ENCODE measurements at places on chromosomes 2 and 18.

DNA sequence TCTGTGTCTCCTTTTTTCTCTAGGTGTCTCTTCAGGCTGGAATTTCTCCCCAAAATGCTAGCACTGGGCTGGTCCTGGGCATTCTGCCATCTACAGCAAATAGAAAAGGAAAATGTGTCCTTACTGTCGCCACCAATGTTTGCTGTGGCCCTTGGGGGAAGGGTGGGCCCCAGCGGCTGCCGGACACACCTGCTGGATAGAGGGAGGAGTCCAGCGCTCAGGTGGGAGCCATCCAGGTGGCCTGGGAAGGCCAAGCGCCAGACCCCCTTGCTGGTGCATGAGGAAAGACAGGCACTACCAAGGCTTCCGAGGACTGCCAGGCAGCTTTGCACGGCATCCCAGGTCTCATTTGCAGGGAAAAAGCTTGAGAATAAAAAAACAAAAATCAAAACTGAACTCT lies 147.7 kb upstream of the GATA6 start:
- no peak for DNase-seq

DNA sequence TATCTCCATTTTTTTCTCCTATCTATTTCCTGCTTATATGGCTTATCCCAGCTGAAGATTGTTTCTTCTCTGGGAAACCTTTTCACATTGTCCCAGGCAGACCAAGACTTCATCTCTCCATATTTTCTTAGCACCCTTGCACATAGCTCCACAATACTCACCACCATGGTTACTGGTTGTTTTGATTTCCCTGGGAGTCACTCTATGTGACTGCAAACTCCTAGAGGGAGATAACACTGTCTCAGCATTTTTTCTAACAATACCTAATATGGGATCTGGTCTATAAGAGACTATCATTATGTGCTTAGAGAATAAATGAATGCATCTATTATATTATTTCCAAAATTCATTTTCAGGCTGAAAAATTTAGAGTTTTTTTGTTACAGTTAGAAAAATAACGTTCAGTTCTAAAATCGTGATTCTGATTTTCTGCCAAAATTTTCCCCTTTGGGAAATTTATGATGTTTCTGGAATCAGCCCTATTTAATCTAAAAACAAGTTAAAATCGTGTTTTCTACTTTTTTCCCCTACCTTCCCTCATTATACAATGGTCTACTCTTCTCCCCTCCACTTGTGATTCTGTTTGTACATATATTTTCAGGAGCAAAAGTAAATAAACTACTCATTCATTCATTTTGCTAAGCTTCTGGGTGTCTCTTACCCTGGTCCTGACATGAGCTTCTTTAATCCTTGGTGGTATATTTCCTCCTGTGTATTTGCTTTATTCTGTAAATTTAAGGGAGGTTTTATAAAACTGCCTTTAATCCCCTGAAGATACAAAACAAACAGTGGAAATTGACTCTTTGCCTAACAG lies 95.4 kb downstream of the HNMT start:
- DNase-seq, result no peak

DNA sequence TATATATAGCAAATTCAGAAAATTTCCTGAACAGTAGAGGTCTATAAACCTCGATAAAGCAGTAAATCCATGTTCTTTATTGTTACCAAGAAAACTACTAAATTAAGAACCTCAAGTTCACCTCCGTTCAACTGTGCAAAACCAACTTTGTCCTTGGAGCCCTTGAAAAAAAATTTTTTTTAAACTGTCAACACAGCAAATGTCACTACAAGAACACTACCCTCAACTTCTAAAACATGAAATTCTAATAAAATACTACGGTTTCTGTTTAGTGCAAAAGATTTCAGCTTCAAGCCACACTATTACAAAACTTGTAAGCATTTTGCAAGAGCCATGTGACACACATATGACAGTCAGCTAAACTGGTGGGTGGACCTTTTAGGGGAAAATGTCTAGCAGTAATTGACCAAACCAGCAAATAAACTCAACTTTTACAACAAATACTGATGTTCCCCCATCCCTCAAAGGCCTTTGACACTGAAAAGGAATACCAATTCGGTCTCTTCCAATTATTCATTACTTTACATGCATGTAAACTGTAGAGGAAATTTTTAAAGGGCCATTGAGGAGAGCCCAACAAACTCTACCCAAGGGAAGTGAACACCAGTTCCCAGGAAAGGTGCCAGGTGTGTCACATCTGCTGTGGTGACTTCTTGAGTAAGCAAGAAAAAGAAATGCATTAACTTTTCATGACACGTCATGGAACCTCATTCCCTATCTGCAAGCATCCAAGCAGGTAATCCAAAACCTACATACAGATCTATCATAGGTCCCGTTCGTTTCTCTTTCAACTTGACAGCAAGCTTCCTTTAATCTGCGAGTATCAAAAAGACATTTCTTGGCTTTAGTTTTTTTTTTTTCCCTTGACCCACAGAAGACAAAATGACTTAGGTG lies 1.4 kb downstream of the RAB1A start:
- no peak for DNase-seq

DNA sequence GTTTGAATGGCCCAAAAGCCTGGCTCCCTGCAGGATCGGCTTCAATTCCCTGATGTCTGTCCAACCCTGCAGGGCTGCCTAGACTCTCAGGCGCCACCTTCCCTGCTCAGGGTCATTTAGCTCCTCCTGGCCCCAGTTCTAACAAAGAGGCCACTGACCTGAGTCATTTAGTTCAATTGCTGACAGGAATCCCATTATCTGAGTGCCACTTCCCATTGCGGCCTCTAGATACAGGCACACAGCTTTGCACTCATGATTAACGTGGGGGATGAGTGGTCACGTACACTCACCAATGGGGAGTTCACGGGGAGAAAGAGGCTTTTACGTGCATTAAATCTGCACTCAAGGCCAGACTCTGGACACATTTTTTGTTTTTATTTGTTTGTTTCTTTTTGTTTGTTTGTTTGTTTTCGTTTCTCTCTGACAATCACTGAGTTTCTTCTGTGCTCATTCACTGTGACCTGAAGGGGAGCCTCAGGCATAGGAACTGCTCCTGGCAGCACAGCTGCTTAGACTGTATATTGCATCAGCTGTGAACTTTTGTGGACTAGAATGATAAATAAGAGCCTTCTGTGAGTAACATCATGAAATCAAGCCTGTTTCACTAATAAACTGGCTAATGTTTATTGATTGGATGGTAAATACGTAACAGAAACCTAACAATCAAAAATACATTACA lies 118.9 kb upstream of the CTNNA2 start:
- DNase-seq, result no peak

DNA sequence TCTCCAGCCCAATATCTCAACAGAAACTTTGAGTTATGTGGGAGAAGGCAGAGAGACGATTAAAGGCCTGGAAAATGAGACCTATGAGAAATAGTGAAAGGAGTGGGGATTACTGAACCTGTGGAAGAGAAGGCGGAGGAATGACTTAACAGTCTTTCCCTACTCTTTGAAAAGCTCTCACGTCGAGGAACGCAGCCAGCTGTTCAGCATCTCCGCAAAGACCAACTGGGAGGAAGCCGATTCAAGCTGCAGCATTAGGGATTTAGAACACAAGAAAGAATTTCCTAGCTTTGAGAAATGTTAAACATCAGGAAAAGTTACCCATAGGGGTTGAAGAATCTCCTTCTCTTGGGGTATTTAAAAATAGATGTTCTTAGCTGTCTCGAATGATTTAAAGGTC lies 233.2 kb upstream of the PARD3B start:
- DNase-seq, result no peak

DNA sequence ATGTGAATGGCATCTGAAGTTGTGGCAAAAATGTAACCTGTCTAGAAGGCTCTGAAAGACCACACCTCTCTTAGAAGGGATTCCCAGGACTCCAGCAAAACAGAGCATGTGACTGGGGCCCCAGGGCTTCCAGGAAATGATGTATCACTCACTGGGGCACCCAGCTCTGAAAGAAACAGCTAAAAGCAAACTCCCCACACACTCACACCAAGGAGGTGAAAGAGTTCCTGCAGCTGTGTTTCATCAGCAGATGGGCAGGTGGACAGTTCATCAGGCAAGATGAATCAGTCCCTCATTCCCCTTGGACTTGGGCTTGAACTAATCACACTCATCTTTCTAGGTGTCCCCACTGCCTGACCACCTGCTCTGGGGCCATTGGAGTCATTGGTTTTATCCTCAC lies 76.2 kb downstream of the CCBE1 start:
- DNase-seq, result no peak

- no peak for DNase-seq
Measured at GRCh38 chr2:4903656-4904348, 788.4 kb upstream of the SOX11 start.

GRCh38 chr2:4144731-4145130 lies 441.4 kb downstream of the DCDC2C start:
- DNase-seq, result no peak

DNA sequence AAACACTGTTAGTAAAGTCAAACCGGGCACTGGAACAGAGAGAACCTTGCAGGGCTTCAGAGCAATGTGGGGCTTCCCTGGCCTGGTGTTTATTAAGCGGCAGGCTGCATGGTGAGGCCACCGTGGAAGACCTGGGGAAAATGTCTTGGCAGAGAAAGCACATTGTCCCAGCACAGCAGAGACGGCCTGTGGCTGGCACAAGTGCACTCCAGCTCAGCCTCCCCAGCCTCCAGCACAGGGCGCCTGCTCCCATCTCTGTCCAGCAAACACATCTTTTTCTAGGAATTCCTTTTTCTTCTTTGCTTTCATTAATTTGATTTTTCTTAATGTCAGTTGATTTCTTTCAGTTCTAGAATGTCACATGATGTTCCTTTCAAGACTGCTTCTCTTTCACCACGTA lies 138.2 kb upstream of the NFATC1 start:
- DNase-seq, result no peak

GRCh38 chr2:20603791-20604190 lies 47.1 kb downstream of the HS1BP3 start:
- no peak for DNase-seq

GRCh38 chr2:31739161-31739560 lies 158.4 kb upstream of the SRD5A2 start:
- DNase-seq, result no peak

Measured in HFF-Myc (cell line).